ENCODE measurements at places on chromosomes 1 and 21. TPM values are rescaled to one million over a fixed set of nuclear protein-coding genes. Genes with fewer than 3 reads are reported as not detected.

GRCh38 chr1:58545591-58546519, 671 bp downstream of the OMA1 start:
- no peaks in the 10 kb centered on the region for H3K27me3 ChIP-seq
- H3K27ac ChIP-seq: peak overlapping the region; percentile 100
- H3K36me3 ChIP-seq: no peaks in the 10 kb centered on the region
- H3K4me3 ChIP-seq: peak overlapping the region; percentile 93
- H3K4me1 ChIP-seq: peaks cover 3% of the 10 kb centered on the region

The CLCA1 gene
- not detected for total RNA-seq

DNA sequence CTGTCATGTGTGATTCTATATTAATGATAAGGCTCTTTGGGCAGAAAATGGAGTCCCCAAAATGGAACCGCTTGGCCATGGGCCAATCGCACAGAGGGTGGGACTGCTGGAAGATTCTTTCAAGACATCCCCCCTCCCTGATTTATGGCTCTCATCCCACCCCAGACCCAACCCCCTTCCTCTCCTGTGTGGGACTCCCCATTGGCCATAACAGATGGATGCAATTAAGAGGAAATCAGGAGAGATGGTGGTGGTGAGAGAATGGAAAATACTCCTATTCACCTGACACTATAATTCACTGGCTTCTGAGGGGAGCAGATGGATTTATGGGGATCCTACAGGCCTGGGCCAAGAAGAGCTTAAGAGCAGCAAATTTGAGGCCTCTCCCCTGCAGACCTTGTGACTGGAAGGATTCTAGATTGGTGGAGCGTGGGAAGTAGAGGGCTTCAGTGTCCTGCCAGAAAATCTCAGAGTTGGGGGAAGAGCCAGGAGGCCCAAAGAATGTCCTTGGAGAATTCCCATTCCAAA, 1.7 kb downstream of the IGFN1 start:
- no peaks in the 10 kb centered on the region for H3K27me3 ChIP-seq
- no peaks in the 10 kb centered on the region for H3K36me3 ChIP-seq
- H3K4me1 ChIP-seq: no peaks in the 10 kb centered on the region
- H3K27ac ChIP-seq: no peak overlapping the region
- DNase-seq: no peak

The TTLL7 gene
- total RNA-seq: 3.2 TPM

DNA sequence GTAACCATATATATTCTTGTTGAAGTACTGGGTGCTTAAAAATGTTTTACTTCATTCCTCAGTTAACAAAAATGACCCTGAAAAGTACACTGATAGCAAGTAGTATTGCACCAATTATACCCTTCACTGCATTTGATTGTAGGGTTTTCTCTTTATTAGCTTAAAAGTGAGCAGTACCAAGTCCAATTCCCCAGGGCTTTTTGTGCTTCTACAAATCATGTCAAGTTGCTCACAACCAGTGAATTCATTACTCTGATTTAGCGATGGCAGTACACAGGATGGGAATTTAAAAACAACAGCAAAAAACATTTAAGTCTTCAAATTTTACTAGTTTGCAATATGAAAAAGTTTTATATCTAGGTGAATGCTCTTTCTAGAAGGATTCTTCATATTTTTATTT, 436.4 kb downstream of the PTBP2 start:
- H3K4me3 ChIP-seq: no peak overlapping the region
- no peak for DNase-seq
- H3K27me3 ChIP-seq: no peaks in the 10 kb centered on the region
- no peak overlapping the region for H3K27ac ChIP-seq

- H3K27me3 ChIP-seq: no peaks in the 10 kb centered on the region
- no peaks in the 10 kb centered on the region for H3K36me3 ChIP-seq
- no peak overlapping the region for H3K4me3 ChIP-seq
- no peak for DNase-seq
- peaks cover 7% of the 10 kb centered on the region for H3K4me1 ChIP-seq
Observed at GRCh38 chr1:95353194-95353593, 119.2 kb downstream of the RWDD3 start.

The MPL gene
- 0.38 TPM for total RNA-seq

The UBL4B gene
- not detected for total RNA-seq

- H3K36me3 ChIP-seq: no peaks in the 10 kb centered on the region
- DNase-seq: no peak
- no peaks in the 10 kb centered on the region for H3K4me1 ChIP-seq
- H3K27me3 ChIP-seq: no peaks in the 10 kb centered on the region
Observed at GRCh38 chr1:240935920-240936319, 324.0 kb upstream of the GREM2 start.

DNA sequence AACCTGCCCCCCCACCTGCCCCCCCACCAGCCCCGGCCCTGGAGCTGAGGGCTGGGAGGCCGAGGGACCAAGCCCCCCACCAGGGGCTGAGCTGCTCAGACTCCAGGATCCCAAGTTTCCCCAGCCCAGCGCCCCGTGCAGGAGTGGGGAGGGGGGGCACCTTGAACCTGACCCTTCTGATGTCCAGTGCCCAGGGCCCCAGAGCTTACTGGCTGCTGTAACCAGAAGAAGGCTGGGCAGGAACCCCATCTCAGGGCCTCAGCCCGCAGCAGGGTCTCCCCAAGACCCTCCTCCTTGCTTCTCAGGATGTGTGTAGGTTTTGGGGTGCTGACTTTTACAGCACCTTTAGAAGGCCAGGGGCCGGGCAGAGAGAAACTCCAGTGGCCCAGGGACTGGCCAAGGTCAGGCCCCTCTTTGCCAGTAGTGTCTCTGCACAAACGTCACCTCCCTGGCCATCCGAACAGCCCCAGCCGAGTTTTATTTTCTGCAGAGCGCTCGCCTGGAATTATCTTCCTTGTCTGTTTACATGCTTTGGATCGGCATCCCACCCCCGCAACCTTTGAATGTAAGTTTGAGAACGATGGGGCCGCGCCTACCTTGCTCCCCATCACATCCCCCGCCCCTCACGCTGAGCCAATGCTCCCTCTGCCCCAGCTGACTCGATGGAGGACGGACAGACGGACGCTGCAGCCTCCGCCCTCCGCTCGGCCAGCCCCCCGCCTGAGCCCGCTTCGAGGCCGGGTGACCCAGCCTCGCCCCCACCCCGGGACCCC, 70.1 kb upstream of the CASZ1 start:
- H3K4me1 ChIP-seq: peaks cover 11% of the 10 kb centered on the region
- no peak overlapping the region for H3K27ac ChIP-seq
- H3K36me3 ChIP-seq: no peaks in the 10 kb centered on the region
- peaks cover 43% of the 10 kb centered on the region for H3K27me3 ChIP-seq

DNA sequence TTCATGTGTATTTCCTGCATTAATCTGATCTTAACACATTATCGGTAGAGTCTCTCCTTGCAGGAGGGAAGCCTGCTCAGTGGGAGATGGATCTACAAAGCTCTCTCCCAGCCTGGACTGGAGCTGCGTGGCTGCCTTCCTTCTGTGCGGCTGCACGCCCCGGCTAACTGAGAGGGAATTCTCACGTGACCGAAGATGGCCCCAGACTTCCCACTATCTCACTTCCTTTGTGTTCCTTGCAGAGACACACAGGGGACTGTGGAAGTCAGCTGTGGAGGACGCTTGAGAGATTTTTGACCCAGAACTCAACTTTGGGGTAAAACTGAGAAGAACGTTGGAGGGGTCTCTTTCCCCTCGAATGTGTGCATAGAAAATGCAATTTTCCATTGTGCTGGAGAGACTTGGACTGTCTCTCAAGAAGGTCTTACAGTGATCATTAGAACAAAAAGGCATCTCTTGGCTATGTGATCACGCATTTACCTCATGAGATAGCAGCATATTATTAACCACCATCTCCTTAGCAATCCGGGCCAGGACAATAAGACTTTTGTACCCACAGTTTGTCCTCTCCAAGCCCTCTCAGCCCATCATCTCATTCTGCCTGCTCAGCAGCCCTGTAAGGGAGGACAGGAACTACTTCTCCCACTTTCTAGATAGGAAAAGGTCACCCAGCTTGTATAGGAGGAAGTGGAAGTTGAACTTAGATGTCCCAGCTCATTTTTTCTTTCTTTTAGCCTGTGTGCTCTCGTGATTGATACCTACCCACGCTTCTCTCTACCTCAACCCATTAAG, 49.3 kb upstream of the TARBP1 start:
- H3K4me1 ChIP-seq: peaks cover 75% of the 10 kb centered on the region
- no peaks in the 10 kb centered on the region for H3K27me3 ChIP-seq
- H3K27ac ChIP-seq: peak overlapping the region; percentile 99
- peak; percentile 55 for DNase-seq
- H3K36me3 ChIP-seq: no peaks in the 10 kb centered on the region
- no peak overlapping the region for H3K4me3 ChIP-seq

The APOBEC4 gene
- not detected for total RNA-seq

DNA sequence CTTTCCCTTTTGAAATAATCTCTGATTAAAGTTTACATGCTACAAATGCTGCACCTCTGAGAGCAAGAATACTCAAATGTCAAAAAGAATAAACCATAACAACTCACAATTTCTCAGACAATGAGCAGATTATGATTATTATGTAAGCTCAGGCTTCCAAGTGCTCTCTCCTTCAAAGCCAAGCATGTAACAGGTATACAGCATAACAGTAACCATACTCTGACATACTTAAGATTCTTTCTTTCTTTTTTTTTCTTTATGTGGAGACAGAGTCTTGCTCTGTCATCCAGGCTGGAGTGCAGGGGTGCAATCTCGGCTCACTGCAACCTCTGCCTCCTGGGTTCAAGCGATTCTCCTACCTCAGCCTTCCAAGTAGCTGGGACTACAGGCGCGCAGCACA, 155.4 kb downstream of the EIF4G3 start:
- H3K27ac ChIP-seq: peak overlapping the region; percentile 86
- DNase-seq: no peak
- no peak overlapping the region for H3K4me3 ChIP-seq

The A3GALT2 gene
- not detected for total RNA-seq

GRCh38 chr1:11355559-11356475, 82.8 kb downstream of the UBIAD1 start:
- H3K4me1 ChIP-seq: no peaks in the 10 kb centered on the region
- DNase-seq: no peak
- no peak overlapping the region for H3K4me3 ChIP-seq

DNA sequence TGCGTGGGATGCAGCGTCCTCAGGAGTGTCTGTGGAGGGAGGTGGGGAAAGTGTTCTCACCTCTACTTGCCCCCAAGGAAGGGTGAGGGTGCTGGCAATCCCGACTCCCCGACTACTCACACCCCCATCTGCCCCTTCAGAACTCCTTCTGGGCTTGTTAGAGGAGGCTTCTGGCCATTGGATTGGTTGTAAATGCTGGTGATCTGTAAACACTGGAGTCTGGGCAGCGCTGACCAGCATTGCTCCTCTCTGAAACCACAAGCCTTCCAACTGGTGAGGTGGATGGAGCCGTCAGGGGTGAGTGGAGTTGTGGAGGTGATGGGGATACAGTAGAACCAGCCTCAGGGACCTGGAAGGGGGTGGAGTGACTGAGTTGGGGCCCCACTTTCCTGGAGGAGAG, 59.3 kb downstream of the NKAIN1 start:
- H3K4me1 ChIP-seq: peaks cover 17% of the 10 kb centered on the region
- DNase-seq: no peak
- H3K27me3 ChIP-seq: no peaks in the 10 kb centered on the region
- no peak overlapping the region for H3K4me3 ChIP-seq
- H3K36me3 ChIP-seq: no peaks in the 10 kb centered on the region

DNA sequence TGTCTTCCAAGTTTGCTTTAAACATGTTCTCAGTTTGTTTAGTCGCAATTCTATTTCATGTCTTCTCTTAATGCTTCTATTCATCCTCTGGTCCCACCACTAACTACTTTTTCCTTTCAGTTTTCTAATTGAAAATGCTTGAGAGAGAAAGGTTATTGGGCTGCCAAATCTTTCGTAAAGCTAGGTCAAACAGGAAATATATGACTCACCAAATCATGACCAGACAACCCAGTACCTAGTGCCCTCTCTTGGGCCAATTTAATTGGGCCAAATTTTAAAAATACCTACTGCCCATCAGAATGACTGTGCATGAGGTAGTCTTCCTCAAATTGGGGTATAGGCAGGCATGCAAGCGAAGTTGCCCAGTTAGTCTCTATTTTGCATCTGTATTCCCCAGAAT, 295.4 kb upstream of the PBX1 start:
- H3K4me1 ChIP-seq: no peaks in the 10 kb centered on the region
- no peaks in the 10 kb centered on the region for H3K27me3 ChIP-seq
- no peaks in the 10 kb centered on the region for H3K36me3 ChIP-seq
- no peak overlapping the region for H3K27ac ChIP-seq
- H3K4me3 ChIP-seq: no peak overlapping the region

- H3K27me3 ChIP-seq: no peaks in the 10 kb centered on the region
- peaks cover 54% of the 10 kb centered on the region for H3K4me1 ChIP-seq
- no peak for DNase-seq
- H3K4me3 ChIP-seq: no peak overlapping the region
- no peaks in the 10 kb centered on the region for H3K36me3 ChIP-seq
Observed at GRCh38 chr1:183277821-183278738, 92.0 kb downstream of the LAMC2 start.

GRCh38 chr21:38495696-38496095, 2.6 kb downstream of the ERG start:
- H3K27ac ChIP-seq: peak overlapping the region; percentile 49
- H3K4me3 ChIP-seq: peak overlapping the region; percentile 56
- no peaks in the 10 kb centered on the region for H3K27me3 ChIP-seq
- no peaks in the 10 kb centered on the region for H3K36me3 ChIP-seq

The TMEM82 gene
- total RNA-seq: not detected

The RGS21 gene
- not detected for total RNA-seq

The S1PR1 gene
- 77.0 TPM for total RNA-seq

DNA sequence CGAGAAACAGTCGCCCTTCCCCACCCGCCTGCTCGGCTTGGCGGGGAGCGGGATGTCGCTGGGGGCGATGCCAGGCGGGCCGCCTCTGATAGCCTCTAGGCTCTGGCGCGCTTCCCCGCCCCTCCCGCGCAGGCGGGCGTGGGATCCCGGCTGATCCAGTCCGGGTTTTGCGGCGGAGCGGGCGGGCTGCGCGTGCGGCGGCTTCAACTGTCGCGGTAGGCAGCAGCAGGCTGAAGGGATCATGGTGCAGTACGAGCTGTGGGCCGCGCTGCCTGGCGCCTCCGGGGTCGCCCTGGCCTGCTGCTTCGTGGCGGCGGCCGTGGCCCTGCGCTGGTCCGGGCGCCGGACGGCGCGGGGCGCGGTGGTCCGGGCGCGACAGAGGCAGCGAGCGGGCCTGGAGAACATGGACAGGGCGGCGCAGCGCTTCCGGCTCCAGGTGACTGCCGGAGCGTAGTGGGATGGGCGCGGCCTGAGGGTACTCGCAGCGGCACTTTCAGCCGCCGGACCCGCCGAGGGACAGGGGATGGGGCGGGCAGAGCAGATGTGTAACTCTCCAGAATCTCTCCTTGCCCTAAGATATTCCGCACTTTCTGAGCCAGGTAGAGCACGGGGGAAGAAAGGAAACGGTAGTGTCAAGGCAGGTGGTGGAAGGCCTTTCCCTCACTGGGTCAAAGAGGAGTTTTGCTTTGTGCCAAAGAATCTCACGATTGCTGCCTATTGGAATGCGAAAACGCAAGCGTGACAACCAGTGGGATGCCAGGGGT, at the start of gene FAAH:
Gene FAAH (plus strand): TSS at position 210 of the 764 bp plus-strand sequence. CDS start 32 bp downstream, at position 242.
- H3K27me3 ChIP-seq: no peaks in the 10 kb centered on the region
- H3K27ac ChIP-seq: no peak within 1 kb of the TSS
- DNase-seq: peak; percentile 56
- H3K4me3 ChIP-seq: peak within 1 kb of the TSS; percentile 51
- H3K4me1 ChIP-seq: peaks cover 15% of the 10 kb centered on the region
- no peaks in the 10 kb centered on the region for H3K36me3 ChIP-seq

Measured in heart left ventricle (tissue), 16 donors.